Left renal pelvis (tissue), 4 donors: ENCODE measurements at places on chromosomes 13 and 19.

DNA sequence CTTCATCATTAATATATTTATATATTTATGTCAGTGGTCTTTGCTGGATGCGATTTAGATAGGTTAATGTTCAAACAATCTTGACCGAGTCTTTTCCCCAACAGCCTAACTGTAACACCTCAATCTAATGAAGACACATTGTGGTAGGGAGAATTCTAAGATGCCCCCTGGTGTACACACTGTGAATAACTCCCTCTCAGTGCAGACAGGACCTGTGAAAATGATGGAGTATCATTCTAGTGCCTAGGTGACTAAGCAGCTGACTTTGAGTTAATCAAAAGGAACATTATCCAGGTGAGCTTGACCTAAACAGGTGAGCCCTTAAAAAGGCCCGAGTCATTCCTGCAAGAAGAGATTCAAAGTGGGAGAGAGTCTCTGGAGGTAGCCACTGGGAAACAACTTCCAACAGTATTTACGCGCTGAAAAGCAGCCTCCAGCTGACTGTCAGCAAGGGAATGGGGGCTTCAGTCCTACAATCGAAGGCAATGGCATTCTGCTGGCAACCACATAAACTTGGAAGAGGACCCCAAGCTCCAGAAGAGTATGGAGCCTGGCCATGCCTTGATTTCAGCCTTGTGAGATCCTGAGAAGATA lies 28.0 kb upstream of the KBTBD7 start:
- no peak for DNase-seq

- no peak for DNase-seq
These were observed 63.4 kb downstream of the KDM4B start for GRCh38 chr19:5032101-5032967.

GRCh38 chr19:49814010-49814409 lies 918 bp upstream of the FUZ start:
- no peak for DNase-seq

DNA sequence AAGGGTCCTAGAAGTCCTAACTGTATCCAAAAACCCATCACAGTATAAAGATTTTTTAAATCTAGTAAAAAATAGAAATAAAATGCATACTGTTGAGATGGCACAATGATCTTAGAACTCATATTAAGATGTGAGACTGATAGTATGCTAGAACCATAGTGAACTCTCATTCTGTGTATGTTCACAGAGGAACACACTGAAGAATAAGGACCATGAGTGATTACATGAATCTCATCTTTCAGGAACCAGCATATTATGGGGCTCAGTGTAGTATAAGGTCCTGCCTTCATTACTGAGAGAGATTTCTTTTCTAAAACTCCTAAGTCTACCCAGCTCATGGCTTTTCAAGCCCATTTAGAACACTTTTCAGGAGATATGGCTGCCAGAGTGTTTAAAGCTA lies 59.8 kb upstream of the RFC3 start:
- no peak for DNase-seq

- peak; percentile 64 for DNase-seq
These were observed 3.9 kb upstream of the TTC9B start for GRCh38 chr19:40221858-40222619.

DNA sequence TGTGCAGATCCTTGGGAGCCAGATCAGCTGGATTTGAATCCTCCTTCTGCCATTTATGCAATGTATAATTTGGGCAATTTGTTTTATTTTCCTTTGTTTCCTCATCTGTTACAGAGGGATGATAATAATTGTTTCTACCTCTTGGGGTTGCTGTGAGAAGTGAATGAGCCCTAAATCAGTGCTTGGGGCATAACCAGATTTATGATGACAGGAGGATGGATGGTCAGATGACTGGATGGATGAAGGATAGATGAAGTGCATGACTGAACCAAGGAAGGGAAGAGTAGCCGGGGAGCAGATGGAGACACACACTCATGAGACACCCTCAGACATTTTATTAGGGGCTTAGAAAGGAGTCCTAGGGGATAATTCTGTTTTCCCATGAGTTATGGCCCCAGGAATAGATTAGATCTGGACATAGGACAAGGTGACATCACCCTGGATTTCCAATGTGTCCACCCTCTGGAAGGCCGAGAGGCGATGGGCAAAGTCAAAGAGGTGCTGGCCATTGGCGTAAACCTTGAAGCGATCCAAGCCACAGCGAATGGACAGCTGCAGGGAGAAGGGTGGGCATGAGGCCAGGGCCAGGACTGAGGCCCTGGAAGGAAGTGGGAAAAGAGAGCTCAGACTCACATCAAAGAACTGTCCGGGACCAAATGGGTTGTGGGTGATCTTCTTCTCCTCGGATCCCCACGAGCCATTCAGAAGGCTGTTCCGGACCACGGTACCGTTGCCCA lies 11.2 kb downstream of the LGALS4 start:
- no peak for DNase-seq

DNA sequence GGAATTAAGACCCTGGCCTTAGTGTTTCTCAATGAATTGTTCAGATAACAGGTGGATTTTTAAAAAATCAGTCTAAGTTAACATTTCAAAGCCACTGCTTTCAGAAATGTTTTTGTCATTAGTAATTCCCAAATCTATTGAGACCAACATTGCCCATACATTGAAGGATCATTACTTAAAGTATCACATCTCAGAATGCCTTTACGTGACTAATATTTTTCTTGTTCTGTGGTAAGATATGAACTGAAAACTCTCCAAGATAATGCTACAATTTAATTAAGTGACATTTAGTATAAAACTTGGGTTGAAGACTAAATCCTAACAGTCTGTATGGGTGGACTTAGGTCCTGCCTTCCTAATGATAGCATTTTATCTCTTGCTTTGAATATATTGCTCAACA lies 59.4 kb upstream of the POSTN start:
- no peak for DNase-seq

GRCh38 chr19:44841231-44841630 lies 4.9 kb upstream of the NECTIN2 start:
- DNase-seq: no peak

DNA sequence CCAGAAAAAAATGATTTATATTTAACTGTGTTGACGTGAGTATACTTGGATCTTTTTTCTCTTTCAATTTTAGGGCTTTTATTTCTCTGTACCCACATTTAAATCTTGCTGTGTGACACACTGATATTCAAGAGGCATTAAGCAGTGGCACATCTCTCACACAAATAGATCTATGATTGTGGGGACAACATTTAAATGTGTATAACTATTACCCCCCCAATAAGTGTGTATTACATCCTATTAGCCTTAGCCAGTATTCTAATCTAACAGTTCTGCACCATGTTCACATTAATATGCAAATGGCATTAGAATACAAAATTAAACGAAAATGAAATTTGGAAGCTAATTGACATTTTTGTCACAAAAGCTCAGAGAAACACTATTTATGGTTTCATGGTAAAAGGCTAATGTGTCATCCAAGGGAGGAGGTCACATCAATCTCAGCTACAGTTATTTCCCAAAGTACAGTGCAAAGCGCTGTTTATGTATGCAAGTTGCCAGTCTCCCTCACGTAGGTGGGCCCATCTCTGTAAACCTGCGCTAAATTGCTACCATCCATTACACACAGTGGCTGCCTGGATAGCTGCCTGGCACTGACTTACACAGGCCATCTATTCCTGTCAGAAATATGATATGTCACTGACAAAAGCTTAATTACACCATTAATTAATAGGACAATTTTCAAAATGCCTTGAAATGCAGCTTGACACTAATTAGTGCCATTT lies 984.7 kb upstream of the PCDH9 start:
- DNase-seq: no peak

- no peak for DNase-seq
These were observed 813 bp downstream of the ZNF562 start for GRCh38 chr19:9673912-9674662.
